D341Med (cell line): ENCODE measurements at places on chromosomes 2 and 18.

GRCh38 chr2:15302154-15302553 lies 259.0 kb downstream of the NBAS start:
- DNase-seq: no peak

DNA sequence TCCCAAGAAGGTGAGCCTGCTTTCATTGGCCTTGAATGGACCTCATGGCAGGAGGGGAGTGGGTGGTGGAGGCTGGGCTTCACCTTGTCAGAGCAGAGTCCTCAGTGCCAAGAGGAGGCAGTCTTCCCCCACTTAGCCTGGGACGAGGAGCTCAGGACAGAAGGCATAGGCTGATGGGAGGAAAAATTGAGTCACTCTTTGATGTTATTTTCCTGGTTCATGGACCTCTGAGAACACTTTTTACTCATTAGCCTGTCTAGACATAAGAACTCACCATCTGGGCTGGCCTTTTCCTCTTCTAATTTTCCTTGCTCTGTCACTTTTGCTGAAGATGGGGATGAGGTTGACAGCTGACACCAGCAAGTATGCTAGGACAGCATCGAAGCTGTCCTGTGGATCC lies 225.7 kb upstream of the TNP1 start:
- no peak for DNase-seq

DNA sequence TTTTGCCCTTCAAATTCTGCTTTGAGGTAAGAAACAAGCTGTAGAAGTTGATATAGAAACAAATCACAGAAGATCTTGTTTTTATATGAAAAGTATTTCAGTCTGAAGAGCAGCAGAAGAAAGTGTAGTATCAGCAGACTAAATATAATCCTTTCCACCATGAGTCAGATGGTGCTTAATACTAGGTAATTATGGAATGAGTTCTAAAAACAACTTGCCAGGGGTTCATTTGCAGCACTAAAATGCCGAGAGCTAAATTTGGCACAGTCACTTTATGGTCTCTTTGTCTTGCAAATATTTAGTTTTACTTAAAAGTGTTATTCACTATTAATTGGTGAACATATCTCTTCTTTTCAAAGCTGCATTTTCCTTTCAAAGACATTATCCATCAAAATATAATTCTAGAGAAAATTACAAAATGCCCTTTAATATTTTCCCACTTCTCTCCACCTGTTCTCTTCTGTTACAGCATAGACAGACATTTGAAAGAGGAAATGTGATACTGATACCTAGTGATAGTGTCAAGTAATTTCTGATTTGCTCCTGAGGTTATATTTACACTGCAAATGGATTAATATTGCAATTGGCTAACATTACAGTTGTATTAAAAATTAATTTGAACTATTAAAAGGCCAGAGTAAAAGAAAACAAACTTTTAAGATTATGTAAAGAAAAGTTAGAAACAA lies 5.3 kb downstream of the MYL1 start:
- DNase-seq: peak; percentile 21

DNA sequence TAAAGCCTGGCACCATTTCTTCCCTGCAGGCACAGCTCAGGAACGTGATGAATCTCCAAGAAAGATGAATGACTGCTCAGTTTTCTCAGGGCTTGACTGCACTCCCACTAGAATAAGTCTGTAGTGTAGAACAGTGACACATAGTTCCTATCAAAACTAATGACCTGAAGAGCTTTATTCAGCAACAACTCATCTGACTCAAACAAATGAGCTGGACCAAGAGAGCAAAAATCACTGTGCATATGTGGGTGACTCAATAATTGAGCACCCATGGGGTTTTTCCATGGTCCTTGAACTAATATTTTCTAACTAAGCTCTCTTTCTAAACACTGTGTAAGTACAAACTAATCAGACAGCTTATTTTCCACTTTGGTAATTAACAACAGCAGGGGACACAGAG lies 61.1 kb upstream of the XDH start:
- no peak for DNase-seq

GRCh38 chr2:188787658-188788240 lies 186.4 kb upstream of the COL3A1 start:
- DNase-seq: no peak

DNA sequence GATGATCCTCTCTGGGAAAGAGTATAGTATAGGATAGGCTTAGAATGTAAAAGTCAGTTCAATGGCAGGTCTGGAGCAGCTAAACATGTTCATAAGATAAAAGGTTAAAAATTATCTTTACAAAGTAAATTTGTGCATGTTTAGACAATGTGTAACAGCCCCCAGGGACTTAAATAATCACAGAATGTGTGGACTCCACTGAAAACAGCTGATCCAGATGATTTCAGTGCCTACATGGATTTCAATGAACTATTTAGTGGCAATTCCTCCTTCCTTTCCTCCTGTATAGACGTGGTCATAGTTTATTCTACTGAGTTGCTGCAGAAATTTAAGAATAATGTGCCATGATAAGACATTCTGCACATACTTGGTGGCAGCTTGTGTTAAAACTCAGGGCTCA lies 42.9 kb downstream of the ARHGEF33 start:
- DNase-seq: no peak

GRCh38 chr2:230694241-230694640 lies 18.4 kb upstream of the CAB39 start:
- DNase-seq: no peak

GRCh38 chr2:203346612-203347011 lies 18.4 kb downstream of the ABI2 start:
- no peak for DNase-seq

DNA sequence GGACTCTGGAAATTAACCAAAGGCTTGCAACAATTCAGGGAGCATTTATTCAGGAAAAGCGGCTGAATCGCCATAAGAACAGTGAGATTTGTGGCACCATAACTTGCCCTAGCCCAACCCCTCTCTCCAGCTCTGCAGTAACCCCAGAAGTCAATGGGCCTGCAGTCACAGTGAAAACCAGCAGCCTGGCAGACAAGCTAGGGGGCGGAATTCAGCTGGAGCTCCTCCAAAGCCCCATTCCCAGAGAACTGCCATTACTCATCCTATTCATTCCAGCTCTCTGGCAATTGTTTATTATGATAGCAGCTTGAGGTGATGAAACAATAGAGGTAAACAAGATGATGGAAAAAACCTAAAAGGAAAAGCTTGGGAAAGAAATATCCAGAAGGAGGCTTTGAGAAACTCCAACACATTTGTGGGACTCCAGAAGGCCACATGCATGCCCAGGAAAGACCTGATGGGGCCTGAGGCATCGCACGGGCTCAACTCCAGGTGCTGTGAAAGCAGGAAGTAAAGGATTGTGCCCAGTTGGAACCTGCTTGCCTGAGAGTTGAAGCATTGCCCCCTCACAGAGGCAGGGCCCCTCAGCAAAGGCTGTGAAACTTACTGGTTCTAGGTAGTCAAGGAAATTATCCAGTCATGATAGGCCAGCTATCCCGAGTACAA lies 126.7 kb downstream of the TWIST2 start:
- no peak for DNase-seq

DNA sequence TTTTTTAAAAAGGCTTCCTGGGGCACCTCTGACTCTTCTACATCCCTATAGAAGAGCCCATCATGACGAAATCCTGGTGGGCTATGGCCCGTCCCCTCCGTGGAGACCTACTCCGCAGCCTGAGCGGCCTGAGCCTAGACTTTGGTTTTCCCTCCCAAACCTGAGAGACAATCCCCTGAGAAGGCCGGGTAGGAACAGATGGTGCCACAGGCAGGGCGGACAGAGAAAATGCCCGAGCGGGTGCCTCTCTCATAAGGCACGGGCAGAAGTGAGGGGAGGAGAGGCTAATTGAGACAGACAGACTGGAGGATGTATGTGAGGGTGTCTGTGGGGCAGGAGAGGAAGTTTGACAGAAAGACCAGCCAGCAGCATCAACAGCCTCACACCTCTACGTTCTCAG lies 20.2 kb upstream of the SFXN5 start:
- peak; percentile 48 for DNase-seq
